ENCODE measurements at places on chromosomes 13 and 19.

DNA sequence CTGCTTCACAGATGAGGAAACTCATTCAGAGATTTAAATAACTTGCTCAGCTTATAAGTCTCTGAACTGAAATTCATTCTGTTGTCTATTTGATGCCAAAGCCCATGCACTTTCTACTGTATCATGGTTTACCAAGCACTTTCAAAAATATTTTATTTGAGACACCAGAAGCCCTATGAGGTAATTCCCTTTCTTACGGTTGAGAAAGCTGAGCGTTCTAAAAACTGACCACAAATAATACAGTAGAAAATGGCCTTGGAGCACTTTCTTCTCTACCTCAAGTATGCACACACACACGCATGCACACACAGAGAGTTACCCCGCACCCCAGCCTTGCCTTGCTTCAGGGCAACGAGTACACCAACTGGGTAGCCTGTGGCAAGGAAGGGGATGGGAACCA is 228.5 kb downstream of the RFC3 start:
- no peak for DNase-seq

DNA sequence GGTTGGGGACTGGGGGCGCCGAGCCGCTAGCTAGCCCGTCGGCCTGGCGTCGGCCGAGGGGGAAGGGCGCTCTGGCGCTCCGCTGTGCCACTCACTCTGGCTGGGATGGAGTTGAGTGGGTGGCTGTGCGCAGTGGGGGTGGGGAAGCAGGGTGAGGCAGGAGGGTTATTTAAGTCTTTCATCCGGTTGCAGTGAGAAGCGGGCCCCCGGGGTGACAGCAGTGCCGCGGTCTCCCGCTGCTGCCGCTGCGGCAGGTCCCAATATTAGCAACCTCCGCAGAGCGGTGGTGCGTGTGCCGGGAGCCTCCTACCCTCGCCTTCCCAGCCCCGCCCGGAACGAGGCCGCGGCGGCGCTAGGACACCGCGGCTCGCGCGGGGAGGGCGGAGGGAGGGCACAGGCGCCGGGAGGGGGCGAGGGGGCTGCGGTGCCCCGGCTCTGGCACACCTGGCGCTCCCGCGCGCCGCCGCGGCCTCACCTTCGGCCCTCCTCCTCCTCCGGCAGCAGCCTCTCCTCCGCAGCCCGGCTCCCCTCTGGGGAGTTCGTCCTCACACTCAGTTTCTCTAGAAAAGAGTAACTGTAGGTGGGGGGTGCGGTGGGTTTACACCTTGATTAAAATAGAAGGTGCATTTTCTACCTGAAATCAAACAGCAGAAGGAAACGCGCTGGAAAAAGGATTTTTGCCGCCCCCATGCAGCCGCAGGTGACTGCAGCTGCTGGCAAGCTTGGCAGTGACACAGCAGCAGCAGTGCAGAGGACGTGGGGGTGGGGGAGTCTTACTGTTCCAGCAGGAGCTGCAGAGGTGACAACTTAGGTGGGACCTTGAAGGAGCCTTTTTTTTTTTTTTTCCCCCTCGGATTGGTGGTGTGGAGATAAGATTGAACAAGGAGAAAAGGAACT is 4.5 kb downstream of the FGF9 start:
- DNase-seq, result no peak

DNA sequence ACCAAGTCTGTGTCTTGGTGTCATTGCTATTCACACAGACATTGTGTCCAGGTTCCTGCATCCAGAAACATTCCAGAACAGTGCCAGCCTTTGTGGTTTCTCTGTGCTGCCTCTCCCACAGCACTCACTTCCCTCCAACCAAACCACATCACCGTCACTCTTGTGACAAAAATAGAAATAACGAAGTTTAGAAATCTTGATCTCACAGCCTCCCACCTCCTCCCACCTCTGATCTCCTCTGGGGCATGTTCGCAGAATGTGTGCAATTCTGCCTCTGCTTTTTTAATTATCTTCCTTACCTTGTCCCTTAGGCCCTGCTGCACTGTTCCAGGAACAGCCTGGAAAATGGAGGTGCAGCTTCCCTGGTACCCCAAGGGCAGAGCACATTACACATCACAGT is 8.7 kb upstream of the SERPINE3 start:
- no peak for DNase-seq

- DNase-seq, result no peak
Measured at GRCh38 chr13:60538566-60538965, 141.5 kb downstream of the TDRD3 start.

GRCh38 chr13:49608651-49609331 is 19.5 kb upstream of the ARL11 start:
- DNase-seq, result no peak

GRCh38 chr19:45981350-45981749 is 7.7 kb upstream of the NOVA2 start:
- DNase-seq, result no peak

GRCh38 chr19:31483226-31483857 is 134.1 kb upstream of the TSHZ3 start:
- no peak for DNase-seq

DNA sequence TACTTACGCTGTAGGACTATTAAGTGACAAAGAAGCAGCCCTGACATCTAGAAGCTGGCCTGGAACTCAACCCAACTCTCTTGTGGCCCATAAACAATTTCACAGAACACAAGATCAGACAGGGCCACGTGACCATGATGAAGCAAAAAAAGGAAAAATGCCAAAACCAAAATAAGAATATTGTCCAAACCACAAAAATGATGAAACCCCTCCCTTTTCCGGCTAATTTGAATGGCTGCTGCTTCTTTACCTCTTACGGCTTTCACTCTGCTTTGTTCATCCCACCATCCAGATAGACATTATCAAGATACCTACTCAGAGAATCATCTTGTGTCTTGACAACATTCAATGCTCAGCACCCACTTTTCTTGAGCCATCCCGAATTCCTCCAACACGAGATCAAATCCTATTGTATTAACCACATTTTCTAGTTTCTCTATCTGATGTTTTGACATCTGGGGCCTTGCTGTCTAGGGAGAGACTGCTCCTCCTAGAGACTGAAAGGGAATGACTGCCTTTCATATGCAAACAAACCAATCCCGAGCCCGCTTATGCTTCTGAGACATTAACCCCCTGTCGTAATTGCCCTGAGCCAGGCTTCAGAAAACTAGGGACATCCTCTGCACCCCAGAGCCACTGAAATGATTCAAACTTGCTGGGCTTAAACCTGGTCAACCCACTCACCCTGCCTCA is 186.3 kb downstream of the TDRD3 start:
- DNase-seq, result no peak

- DNase-seq, result no peak
Measured at GRCh38 chr13:101916108-101916774, 463.8 kb downstream of the ITGBL1 start.

DNA sequence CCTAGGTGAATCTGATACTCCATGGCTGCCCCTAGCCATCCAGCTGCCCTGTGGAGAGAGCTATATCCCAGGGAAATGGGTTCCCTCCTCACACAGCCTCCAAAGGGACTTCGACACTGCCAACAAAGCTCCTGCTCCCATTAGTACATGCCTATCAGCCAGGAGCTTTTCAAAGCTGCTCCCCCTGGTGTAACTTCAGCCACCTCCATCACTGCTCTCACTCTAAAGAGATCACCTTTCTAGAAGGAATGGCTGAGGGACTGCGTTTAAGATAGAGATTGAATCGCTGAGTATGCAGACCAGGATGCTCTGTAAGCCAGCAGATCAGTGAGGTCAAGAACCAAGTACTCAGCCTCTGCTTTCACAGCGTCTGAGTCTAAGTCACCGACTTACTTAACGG is 213.7 kb downstream of the NALCN start:
- no peak for DNase-seq

- DNase-seq, result no peak
Measured at GRCh38 chr13:113875837-113876281, 12.0 kb upstream of the GAS6 start.

- DNase-seq, result no peak
Measured at GRCh38 chr19:19487950-19488874, 27.1 kb downstream of the TSSK6 start.

DNA sequence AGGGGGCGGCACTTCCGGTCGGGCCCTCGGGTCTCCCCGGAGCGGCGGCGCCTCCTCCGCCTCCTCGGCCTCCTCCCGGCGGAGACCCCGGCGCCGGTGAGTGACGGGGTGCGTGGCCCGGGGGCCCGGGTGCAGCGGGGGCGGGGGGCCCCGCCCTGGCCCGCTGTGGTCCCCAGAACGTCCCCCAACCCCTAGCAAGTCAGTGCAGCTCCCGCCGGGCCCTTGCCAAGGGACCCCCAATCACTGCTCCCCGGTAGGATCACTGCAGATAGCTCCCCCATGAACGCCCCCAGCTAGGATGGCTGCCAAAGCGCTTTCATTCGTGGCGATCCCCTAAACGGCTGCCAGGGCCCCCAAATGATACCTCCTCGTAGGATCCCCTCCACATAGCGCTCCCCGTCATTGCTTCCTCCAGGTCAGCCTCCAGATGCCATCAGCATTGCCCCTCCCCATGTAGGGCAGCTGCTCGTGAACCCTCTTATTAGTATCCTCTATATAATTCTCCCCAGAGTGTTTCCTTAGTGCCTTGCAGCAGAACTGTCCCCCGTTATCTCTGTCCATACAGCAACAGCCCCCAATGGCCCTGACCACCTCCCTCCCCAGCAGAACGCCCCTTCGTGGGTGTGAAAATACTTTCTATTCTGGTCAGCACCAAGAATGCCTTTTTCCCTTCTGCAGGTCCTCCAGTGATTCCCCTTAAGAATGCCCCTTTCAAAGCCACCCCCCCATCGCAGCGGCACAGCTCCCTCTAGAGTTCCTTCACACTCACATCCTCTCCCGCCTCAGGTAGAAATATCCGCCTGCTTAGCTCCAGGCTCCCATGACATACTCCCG is at the start of gene ZNF865:
Gene ZNF865, plus strand, starts transcription at position 11 of the 834 bp plus-strand sequence. CDS start 7,972 bp downstream, outside the sequence.
- DNase-seq, result no peak

- no peak for DNase-seq
Measured at GRCh38 chr13:49342454-49342853, 94.7 kb downstream of the CDADC1 start.

All from kidney epithelial cell (primary cell).